Activated CD8-positive, alpha-beta memory T cell treated with anti-CD3 and anti-CD28 coated beads, Interleukin-2, amount 10 ng/mL, durations not matched to agents 7 days and 5 days (primary cell): ENCODE measurements at places on chromosomes 3 and 15. TPM values are rescaled to one million over a fixed set of nuclear protein-coding genes. Genes with fewer than 3 reads are reported as not detected.

DNA sequence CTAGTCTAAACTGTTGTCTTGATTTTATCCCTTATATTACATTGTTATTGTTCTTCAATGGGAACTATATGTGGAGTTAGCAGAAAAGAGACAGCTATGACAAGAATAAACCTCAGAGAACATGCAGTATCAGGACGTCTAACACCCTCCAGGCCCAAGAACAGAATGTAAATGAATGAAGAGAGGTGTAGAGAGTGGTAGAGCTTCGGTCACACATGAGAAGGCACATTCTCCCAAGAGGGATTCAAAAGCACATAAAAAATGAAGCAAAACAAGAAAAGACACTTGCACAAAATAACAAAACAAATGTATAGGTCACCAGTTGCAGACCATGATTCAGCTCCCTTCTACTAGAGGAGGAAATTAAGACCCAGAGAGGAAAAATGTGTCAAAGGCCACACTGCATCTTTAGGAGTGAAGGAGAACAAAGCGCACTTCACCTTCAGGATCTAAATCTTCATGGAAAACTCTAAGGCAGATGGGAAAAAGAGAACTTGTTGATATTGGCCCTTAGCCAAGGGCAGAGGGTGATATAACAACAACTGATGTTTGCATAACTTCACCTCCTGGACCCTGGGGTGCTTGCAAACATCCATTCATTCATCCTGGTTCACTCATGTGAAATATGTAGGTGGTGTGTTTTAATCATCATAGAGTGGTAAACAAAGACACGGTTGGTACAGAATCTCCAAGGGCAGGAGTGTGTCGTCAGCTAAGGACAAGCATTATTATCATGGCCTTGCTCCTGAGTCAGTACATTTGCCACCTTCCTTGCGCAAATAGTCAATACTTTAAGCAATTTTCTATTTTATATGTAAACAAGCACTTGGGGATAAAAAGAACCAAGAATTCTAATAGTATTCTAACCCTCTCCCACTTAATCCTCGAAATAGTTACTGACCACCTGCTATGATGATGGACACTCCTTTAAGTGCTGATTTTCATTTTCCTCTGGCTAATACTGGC, 8.8 kb downstream of the NEK10 start:
- no peak for DNase-seq

GRCh38 chr3:129070086-129070885, 9.7 kb downstream of the GP9 start:
- no peak for DNase-seq

- DNase-seq, result no peak
These were observed 725 bp downstream of the TLE3 start for GRCh38 chr15:70097063-70097320.

DNA sequence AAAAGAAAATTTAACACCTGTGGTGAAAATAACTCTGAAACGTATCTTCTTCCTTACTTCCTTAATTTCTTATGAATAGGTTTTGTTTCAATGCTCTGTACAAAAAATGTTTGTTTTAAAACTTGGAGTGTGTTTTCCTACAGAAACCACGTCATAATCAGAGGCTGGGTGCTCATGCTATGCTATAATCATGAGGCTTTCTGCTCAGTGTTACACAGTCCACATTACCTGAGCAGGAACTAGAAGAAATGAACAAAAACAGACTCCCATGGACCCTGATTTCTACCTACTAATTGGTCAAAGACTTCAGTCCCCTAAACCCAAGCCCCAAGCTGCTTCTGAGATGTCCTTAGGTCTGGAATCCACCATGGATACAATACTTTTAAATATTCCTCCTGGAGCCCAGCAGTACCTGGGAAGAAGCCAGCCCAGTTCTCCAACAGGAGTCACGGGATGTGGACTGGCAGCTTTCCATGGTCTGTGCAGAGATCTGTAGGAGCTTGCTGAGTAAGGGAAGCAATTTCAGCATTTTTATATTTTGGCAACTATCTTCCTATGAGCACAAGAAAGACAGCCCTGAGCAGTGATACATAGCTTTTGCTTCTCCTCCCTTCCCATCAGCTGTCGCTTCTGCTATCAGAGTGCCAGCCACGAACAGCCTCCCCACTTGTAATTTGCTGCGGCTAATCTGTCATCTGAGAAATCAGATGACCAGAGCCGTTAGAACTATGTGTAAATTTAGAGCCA, 65.6 kb downstream of the WDR72 start:
- DNase-seq, result no peak

DNA sequence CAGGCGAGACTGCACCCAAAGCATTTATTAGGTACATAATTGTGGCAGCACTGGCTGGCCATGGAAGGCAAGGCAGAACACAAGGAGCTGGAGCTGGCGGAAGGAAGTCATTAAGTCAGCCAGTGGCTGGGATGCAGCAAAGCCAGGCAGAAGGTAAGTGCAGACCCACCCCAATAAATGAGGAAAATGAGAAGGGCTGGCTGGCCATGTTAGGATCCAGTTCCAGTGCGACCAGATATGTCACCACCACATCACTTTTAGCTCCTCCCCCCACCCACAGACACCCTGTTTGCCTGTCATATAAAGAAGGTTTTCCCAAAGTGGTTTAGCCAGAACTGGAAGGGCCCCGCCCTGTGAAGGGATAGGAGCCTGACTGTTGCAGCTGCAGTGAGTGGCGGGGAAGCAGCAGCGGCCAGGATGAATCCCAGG, at the start of gene FURIN:
TSS of gene FURIN (plus strand) at position 328 of the 429 bp plus-strand sequence. CDS start 7,153 bp downstream, outside the sequence.
- no peak for DNase-seq

DNA sequence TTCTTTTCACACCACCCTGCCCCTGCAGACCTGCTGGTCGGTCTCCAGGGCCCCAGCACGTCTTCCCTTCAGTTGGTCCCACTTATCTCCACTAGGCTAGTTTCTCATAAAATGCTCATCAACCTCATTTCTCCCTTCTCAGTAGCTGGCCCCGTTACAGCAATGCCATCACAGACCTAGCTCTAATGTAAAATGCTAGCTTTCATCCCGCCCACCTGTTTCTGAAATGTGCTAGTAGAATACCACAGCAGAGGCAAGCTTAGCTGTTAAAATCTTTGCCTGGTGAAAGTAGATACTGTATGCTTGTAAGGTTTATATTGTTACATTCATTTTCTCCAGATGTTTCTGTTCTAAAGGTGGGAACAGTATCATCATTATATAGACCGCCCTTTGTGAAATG, 13.1 kb downstream of the MKRN2OS start:
- no peak for DNase-seq

- no peak for DNase-seq
These were observed 618.1 kb downstream of the PYDC2 start for GRCh38 chr3:192079098-192079497.

DNA sequence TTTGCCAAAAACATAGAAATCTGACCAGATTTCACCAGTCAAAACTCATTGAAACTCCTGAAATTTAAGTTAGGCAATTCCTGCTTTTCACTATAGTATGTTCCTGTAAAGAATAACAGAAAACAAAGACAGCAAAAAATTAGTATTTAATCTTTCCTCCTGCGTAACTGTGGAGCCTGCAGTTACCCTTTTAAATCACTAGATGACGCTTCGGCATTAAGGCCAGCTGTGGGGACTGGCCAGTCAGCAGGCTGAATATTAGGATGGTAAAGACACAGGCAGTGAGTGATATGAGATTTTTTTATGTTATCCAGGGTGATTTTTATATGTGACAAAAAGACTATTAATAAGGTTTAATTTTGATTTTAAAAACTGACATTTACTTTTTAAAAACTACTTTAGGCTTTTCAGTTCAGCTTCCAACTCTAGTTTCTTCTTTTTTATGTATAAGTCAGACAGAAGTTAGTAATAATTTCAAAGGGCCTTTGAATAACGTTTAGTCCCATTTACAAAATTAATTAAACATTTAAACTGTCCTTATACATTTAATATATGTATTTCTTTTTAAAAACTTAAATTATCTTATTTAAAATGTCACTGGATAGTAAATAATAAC, 165.1 kb downstream of the PPM1L start:
- DNase-seq, result no peak

DNA sequence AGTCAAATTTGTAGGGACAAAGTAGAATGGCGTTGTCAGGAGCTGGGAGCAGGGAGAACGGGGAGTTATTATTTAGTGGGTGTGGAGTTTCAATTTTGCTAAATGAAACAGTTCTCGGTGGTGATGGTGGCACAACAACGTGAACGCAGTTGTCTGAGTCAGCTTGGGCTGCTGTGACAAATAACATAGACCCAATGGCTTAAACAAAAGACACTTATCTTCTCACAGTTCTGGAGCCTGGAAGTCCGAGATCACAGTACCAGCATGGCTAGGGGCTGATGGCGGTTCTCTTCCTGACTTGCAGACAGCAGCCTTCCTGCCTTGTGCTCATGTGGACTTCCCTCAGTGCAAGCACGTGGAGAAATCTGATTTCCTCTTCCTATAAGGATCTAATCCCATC, 90.2 kb downstream of the CHSY1 start:
- DNase-seq, result peak; percentile 61

- DNase-seq, result peak; percentile 64
These were observed 17.3 kb downstream of the KPNA1 start for GRCh38 chr3:122497425-122497824.

DNA sequence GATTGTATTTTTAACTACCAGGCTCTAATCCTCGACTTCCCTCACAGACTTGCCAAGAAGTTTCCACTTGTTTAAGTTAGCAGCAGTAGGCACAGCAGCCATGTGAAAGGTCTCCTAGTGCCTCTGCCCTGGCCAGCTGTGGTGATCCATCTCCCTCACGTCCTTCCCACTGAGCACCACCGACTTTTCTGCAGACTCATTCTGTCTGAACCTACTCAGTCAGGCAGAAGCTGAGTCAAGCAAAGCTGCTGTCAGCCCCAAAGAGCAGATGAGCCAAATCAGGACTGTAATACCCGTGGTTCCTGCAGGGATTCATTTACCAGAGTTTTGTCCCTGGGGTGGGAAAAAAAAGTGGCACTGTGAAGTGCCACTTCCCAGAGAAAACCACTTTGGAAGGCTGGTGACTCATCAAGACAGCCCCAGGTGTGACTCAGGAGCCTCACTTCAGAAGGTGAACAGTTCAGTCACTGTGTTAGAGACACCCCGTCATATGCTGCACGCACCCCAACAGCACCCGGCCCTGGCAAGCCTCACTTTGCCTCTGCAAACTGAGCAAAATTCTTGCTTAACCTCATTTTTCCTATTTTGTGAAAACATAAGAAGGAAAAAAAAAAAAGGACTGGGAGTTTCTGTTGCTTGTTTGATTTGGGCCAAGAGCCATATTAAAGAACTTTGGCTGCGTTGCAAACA, 76.0 kb downstream of the WWTR1 start:
- peak; percentile 49 for DNase-seq

DNA sequence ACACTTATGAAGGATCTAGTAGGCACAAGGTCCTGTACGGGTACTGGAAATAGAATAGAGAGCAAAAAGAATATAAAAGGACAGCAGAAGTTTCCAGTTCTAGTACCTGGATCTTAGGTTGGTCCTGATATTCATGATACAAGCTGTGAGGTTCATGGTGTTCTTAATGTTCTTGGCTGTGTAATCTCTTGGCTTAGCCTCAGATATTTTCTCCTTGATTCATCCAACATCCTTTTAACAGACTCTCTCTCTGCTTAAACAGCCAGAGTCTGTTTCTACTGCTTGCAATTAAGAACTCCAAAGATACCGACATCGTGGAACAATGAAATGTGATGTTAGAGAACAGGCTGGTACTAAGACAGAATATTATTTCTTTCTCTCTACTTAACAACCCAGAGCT, 49.9 kb downstream of the CNTN3 start:
- no peak for DNase-seq

DNA sequence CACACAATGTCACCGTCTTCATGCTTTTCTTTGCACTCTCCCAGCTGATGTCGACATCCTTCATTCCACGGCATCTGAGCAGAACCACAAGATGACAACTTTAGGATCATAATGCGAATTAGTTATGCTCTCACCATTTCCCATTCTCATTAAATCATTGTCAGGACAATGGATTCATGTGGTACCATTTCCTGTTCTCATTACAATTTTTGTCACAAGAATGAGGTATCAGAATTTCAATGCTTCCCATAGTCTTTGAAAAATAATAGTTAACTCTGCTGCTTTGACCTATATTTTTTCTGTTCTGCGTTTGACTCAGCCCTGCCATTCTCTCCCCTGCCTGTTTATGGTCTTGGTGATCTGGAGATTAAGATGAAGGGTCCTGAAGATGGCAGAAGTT, 175.7 kb upstream of the MDFIC2 start:
- DNase-seq, result no peak

GRCh38 chr3:102904629-102905028, 469.8 kb downstream of the ZPLD1 start:
- no peak for DNase-seq

GRCh38 chr3:101667844-101668243, 9.1 kb downstream of the ZBTB11 start:
- no peak for DNase-seq

DNA sequence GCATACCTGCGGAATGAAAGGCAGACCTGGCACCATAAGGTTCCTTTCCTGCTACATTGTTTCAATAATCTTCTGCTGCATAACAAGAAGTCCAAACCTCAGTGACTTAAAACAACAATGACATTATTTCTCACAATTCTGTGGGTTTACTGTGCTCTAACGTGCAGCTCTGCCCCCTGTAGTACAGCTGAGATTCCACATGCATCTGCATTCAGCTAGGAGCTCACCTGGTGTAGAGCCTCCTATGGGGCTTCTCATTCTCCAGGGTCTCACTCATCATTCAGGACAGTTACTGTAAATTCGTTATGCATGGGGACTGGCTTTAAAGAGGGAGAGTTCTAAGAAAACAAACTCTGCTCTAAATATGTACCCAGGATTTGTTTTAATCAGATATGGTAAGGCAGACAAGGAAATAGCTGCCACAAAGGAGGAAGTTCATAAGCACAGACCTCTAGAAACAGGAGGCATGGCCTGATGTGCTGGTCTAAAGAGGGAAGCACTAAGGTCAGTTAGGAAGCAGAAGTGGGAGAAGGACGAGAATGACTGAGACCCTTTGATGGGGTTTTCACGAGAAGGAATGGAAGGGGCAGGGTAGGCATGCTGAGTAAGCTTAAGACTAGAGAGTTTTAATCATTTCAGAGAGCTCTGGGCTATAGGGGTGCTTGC, 347.0 kb downstream of the NEK10 start:
- no peak for DNase-seq

The CHRNA7 gene
- total RNA-seq, result not detected

The DPP8 gene
- total RNA-seq, result 44.1 TPM

The OSBPL10 gene
- total RNA-seq, result 2.3 TPM

The DUT gene
- 348 TPM for total RNA-seq

The PRKCD gene
- total RNA-seq, result 18.7 TPM

The MLF1 gene
- total RNA-seq, result 3.3 TPM
